ENCODE measurements at places on chromosomes 7 and 10.

- no peak for DNase-seq
These were observed 15.5 kb upstream of the DNAJB12 start for GRCh38 chr10:72370201-72370722.

GRCh38 chr10:107576746-107577145 lies 412.2 kb upstream of the SORCS1 start:
- no peak for DNase-seq

DNA sequence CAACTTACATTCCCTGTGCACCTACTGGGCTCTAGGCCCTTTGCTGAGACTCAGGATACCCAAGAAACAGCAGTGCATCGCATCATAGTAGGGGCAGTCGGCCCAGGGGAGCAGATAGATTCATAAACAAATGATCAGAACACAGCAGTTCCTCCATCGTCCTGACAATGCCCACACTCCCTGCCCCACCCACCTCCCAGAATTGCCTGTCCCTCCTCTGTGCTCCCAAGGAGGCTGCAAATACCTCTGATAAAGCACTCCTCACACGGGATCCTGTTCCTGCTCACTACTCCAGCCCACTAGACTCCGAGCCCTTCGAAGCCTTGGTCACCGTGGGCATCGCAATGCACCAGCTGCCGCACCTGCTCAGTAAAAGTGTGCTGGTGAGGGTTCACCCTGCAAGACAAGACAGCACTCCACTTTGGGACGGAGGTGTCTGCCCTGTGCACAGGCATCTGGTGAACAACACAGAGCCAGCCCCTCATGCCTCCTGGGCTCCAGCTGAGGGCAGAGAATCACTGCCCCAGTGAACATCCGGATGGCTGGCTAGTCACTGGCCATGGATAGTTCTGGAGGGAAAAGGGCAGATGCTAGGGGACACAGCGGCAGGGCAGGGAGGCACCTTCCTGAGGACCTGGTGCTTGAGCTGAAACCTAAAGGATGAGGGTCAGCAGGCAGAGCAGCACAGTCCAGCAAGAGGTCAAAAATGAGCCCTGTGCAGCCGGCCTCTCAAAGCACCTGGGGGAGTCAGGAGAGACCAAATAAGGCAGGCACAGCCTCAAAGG lies 60.7 kb downstream of the TNS3 start:
- no peak for DNase-seq

GRCh38 chr10:2099321-2099720 lies 362.0 kb upstream of the ADARB2 start:
- no peak for DNase-seq

DNA sequence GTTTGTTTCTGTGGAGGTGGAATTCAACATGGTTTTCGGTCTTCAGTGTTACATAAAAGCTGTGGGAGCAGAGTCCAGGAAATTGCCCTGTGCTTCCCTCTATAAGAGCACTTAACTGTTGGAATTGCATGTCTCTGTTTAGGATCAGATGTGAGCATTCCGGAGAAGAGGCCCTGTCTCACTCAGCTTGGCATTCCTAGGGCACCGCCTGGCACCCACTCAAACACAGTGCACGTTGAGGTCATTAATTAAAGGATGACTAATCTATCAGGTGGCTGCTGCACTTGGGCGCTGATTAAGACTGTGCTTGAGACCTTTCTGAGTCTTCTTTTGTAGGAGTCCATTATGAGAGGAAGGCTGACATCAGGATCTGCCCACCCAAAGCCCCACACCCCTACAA lies 82.8 kb upstream of the VIPR2 start:
- no peak for DNase-seq

- DNase-seq = no peak
These were observed 111.1 kb upstream of the CREB5 start for GRCh38 chr7:28301148-28301641.

DNA sequence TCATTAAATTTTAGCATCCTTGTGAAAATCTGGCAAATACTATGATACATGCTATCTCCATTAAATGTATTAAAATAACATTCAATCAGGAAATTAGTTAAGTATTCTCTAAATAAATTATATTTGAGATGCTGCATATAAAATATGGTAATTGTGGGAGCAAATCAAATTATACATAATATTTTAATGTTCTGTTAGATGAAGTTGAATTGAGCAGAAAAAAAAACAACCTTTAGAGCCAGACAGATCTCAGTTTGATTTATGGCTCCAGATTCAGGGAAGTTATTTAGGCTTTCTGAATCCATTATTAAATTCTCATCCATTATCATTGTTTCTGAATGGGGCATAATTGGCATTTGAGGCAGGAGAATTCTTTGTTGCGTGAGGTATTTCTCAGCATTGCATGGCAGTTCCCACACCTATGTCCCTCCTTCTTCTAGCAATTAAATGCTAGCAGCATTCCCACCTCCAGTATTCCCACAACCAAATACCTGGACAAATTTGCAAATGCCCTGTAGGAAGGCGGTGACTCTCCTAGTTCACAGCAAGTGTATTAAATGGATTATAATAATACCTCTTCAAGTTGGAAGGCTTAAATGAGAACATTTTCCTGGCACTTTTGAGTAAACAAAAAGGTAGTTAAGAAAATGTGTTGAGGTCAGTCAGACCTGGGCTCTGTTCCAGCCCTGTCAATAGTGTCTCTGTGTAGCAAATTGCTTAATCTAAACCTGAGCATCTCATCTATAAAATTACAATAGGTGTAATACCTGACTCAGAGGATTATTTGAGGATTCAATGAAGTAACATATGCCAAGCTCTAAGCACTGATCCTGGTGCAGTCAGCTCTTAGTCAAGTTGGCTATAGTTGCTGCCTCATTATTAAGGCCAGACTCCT lies 108.9 kb downstream of the RNLS start:
- DNase-seq = no peak

DNA sequence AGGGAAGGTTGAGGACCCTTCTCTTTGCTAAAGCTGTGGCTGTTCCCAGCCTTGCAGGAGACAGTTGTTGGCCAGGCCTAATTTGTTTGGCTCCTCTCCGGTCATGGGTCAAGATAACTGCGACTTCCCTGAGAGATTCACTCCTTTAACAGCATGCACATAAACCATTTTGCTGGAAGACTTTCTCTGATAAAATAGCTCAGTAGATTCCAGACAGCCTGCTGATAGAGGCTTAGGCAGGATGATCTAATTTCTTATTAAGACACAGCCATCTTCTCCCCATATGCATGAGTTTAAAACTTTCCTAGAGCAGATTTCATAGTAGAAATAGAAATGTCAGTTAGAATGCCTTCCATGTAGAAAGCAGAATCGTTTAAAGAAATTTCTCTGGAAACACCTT lies 181.9 kb downstream of the WNT2 start:
- no peak for DNase-seq

DNA sequence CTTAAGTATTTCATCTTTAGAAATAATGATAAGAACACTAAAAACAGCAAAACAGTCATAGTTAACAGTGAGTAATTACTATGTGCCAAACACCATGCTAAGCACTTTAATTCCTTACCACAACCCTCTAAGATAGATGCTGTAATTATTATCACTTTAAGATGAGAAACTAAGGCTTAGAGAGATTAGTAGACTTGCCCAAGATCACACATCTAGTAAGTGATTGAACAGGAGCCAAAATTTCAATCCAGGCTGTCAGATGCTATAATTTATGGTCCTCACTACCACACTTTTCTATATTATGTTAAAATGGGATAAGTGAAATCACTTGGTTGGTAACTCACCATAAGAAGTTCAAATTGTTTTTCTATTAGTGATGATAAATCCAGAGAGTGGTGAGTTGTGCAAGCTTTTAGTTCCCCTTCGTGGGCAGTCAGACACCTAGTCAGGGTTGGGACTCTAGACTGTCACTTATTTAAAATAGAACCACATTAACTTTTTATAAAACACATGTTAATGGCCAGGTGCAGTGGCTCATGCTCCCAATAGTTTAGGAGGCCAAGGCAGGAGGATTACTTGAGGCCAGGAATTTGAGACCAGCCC lies 85.9 kb upstream of the GATA3 start:
- DNase-seq = no peak

GRCh38 chr7:20217193-20217948 lies at the start of gene MACC1:
Gene MACC1, minus strand, starts transcription at chr7:20217384. Its CDS starts 55,522 bp downstream, at chr7:20161862.
- DNase-seq = no peak

DNA sequence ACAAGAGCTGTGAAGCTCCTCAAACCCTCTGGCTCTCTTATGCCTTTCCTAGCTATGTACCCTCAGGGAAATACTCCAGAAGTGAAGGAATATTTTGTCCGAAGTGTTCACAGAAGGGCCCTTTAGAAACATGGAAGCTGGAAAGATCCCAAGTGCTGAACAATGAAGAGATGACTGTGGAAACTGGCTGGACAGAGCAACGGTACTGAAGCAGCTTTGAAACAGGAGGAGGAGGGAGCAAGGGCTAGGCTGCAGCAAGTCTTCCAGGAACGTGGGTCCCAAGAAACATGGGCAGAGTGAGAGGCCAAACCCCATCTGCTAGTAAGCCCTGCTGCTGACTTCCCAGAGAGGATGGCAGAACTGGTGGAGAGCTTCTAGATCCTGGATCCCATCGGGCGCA lies 3.0 kb upstream of the PSAP start:
- DNase-seq = no peak

DNA sequence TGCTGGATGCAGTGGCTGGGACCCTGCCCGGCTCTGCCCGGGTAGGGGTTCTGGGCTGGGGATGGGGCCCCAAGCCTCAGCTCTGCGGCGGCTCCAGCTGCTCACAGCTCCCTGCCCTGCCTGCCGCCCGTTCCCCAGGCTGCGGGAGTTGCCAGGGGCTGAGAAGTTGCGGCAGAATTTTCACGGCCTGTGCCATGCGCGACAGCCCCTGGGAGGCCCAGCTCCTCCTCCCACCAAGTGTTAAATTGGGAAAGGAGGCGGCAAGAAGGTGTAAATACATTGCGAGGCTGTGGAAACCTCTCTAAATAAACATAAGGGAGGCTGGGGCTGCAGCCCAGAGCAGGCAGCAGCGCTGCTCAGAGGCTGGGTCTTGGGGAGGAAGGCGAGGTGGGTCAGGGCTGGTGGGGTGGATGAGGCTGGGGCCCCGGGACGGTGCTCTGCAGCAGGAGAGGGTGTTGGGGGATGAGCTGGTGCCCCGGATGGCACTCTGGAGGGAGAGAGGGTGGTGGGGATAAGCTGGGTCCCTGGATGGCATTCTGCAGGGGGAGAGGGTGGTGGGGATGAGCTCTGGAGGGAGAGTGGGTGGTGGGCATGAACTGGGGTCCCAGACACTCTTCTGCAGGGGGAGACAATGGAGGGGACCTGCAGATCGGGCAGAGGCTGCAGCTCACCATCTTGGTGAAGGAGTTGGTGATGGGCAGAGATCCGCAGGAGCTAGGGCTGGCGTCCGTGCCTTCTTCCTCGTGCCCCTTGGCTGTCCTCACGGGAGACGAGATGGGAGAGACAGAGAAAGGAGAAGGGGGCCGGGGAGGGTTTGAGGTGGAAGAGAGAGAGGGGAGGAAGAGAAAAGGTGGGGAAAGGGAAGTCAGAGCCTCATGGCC lies 85.5 kb upstream of the GNA12 start:
- DNase-seq = no peak

DNA sequence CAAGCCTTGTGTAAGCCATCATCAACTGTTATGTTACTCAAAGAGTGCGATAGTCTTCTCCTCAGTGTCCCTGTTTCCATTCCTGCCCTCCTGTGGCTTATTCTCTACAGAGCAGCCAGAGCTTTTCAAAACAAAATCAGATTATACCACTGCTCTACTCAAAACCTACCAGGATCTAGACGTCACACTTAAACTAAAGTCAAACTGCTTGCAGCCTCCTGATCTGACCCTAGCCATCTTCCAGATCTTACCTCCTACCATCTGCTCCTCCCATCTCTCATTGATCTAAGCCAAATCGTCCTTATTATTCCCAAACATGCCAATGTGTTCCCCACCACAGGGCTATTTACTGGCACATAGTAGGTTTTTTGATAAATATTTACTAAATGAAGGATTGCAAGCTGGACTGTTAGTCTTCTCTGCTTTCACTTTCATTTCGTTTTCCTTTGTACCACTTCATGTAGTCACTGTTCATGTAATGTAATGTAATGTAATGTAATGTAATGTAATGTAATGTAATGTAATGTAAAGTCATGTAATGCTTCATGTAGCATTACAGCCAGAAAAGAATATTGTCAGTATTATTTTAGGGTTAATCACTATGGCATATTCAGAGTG lies 116.1 kb downstream of the GPR37 start:
- DNase-seq = no peak

DNA sequence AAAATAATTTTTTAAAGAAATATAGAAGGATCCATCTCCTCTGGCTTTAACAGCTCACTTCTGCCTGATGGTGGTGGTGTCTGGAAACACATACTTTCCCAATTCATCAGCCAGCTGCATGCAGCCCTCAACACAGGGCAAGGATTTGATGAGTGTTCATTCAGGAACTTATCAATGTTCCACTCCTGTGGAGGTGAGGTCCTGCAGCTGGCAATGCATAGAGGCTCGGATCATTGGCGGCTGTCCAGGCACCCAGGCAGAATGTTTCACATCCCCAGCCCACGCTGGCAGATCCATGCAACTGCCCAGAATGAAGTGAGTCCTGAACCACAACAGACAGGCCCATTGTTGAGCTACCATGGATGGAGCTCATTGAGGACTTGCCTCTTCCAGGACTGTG lies 55.2 kb upstream of the KCNMA1 start:
- DNase-seq = no peak

DNA sequence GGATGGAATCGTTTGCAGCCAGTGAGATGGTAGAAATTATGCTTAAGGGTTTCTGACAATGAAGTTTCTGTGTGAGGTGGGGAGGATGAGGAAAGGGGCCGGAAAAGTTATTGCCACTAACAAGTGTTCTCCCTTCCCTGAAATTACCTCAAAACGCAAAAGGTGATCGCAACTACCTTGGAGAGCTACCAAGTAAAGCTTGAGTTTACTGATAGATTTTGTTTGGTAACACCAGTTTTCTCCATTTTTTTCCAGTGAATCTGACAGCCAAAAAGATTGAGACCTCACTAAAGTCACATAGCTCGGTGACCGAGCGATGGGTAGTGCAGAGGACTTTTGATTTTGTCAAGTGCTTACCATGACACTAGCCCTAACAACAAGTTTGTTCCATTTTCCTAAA lies 1.6 kb downstream of the SUV39H2 start:
- no peak for DNase-seq

- DNase-seq = no peak
These were observed 493.4 kb upstream of the FOXK1 start for GRCh38 chr7:4188651-4189050.

DNA sequence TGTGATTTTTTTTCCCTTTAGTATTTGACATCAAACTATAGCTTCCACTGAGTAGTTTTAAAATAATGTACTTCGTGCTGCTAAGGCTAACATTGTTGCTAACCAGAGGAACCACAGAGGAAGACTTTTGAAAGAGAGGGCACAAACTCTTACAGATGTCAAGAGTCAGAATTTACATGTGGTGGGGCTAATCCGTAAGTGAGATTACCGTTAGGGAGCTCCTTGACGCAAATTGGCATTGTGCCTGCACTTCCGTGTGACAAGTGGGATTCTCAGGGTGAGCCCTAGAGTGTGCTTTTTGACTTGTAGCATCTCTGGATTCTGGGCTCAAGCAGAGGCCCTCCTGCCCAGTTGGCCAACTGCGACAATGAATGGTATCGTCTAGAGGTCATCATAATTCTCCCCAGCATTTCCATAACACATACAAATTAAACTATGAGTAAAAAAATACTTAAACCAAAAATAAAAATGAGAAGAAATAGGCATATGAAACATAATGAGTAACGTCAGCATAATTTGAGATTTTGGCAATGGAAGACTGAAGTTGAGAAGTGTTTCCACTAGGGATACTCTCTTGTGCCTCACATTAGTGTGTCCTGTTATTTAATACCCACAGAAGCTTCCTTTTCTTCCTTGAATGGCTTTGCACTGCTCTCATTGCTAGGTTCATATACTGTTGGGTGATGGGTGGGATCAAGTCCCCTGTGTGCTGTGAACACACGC lies 164.0 kb downstream of the SDK1 start:
- DNase-seq = no peak
